Fibroblast of pulmonary artery (primary cell): ENCODE measurements at places on chromosomes 6 and 20.
A peak's percentile ranks its signal among the peaks of the same experiment; 100 is the strongest.

DNA sequence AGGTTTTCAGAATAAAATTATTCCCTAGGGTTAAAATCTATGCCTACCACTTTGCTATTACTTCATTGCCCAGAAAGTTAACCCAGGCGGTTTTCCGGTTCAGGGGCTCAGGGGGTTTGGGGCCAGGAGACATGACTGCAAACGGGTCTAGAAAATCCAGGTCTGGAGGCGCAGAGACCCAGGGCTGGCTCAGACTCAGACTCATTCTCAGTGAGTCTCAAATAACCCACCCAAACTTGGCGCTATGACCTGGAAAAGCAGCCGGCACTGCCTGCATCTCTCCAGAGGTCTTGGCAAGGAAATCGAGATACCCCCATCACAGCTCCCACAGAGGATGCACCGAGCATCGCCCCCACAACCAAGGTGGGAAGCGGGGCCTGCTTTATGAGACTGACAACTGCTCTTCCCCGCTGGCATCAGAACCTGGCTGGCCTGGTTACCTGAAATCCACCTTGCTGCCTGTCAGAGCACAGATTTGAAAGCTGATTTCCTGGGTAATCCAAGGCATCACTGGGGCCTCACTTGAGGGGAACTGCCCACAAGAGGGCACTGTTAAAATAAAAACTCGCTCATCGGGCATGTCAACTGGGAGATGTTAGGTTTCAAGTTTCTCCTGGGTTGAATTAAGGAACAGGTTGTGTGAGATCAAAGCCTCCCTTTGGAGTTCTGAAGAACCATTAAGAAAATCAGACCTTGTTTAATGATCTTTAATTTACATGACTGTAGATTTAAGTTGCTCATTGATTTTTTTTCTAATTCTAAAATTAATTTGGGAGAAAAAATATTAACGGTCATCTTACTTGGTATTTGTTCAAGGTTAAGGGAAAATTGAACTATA, 55.1 kb downstream of the KIF16B start:
- DNase-seq = peak; percentile 60

GRCh38 chr20:1805816-1806215, 89.4 kb upstream of the SIRPA start:
- DNase-seq = no peak

DNA sequence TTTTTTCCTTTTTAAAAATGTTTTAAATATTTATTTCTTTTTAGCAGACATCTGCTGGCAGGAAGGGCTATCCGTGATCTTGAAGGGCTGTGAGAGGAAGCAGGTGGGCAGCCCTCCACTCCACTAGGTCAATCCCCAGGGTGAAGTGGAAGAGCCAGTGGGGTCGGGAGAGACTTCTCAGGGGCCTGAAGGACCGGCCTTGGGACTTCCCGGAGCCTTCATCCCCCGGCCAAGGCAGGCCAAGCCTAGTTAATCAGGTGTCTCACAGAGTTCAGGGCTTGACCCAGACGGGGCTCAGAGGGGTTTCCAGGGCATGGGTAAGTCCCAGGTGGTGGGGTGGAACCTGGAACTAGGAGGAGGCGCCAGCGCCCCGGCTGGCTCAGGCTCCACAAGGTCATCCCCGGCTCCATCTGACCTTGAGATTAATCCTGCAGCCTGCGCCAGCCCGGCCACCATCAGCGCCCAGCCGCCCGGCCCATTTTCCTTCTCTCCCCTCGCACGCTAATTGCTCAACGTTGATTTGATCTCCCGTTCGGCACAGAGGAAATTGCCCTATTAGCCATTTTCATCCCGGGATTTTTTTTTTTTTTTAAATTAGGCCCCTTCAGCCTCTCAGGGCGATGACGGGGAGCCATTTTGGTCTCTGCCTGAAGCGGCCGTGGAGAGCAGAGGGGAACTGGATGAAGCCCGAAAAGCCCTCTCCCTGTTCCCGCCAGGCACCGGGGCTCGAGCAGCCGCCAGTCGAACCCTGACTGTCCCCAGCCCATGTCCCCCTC, 44.4 kb downstream of the MDFI start:
- no peak for DNase-seq

DNA sequence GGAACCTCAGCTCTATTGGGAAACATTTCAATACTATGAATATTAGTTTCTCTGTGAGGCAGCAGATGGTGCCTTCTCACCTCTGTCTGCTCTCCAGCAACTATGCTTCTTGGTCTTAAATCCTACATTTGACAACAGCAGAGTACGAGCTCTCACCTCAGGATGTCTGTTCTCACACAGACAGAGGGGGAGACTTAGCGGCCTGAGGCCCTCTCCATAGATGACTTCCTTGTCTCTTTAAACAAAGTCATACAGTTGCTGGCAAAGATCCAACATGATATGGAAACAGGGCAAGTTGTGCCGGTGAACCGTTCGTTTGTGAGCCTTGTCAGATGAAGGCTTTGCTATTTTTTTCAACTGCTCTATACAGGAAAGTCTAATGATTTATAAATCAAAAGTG, 43.7 kb upstream of the GABRR1 start:
- peak; percentile 8 for DNase-seq

GRCh38 chr6:31736021-31736767, at the start of gene CLIC1:
Gene CLIC1, minus strand, starts transcription at chr6:31736530. Its CDS starts 230 bp downstream, at chr6:31736300.
- DNase-seq = peak; percentile 74

- peak; percentile 70 for DNase-seq
Measured at GRCh38 chr20:23086056-23086566, at the start of gene CD93. Gene CD93, minus strand, starts transcription at chr20:23086324. Its CDS starts 132 bp downstream, at chr20:23086192.

DNA sequence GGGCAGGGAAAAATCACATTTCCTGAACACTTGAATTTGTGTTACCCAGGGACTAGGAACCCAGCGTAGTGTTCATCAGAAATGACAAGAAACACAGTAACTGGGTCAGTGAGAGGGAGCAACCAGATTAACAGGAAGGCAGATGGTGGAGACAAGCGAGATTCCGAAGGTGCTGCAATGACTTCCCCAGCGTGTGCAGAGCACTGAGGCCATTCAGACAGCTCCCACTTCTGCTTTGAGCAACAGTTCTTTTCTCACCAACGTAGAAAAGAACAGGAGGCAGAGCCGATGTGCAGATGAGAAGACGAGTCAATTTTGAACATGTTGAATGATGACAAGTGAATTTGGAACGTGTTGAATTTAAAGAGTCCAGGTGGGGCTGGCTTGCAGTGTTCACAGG, 63.1 kb upstream of the IFNGR1 start:
- no peak for DNase-seq

DNA sequence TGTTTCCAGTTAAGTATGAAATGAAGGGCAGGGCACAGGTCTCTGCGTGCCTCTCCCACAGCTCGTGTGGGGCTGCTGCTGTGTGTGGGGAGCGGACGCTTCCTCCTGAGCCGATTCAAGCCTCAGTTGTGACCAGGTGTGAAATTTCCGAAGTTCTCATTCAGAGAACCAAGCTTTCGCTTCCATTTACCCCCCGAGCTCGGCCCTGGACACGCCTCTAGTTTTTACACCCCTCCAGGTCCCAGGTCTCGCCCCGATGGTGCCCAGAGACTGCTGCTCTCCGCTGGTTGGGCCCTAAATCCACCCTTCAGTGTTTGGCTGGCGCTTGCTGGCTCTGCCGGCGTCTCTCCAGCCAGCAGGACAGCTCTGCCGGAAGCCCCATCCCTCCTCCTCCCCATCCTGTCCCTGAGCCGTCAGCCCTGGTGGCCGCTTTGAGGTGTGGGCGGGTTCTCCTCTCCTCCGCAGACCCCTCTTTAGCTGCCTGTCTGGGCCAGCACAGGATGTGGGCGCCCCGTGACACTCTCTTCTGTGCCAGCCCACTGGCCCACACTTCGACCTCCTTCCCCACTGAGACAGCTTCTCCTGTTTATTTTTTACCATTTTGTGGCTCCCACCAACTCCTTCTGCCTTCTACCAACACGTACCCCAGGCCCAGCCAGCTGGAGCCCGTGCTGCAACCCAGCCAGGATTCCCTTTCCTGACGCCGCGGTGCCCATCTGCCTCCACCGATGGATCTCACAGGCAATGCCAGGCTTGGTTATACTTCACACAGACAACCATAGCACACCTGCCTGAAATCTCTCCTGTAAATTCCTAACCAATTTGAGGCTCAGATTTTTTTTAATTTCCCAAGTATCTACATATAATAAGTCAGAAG, 142.8 kb downstream of the DLL1 start:
- no peak for DNase-seq
